Kasumi-1 (cell line): ENCODE measurements at places on chromosomes 12 and 14.

GRCh38 chr14:27096091-27096490, 498.3 kb upstream of the NOVA1 start:
- DNase-seq = no peak

DNA sequence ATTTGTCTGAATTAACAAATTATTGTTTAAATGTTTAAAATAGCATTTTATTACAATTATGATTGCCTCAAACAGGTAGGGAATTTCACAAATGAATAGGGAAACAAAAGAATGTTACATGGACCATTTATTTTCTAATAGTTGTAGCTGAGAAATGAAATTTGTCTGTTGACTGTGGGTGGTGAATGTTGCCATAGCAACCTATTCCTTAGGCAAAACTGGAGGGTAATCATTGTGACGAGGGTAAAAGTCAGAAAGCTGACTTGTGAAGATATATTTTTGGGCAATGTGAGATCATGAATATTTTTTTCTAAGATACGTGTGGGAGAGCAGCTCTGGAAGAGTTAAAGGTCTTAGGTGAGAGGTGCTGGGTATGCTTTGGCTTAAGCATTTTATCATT, 24.2 kb upstream of the CLEC14A start:
- no peak for DNase-seq

GRCh38 chr14:90489916-90490719, 93.3 kb downstream of the CALM1 start:
- no peak for DNase-seq

DNA sequence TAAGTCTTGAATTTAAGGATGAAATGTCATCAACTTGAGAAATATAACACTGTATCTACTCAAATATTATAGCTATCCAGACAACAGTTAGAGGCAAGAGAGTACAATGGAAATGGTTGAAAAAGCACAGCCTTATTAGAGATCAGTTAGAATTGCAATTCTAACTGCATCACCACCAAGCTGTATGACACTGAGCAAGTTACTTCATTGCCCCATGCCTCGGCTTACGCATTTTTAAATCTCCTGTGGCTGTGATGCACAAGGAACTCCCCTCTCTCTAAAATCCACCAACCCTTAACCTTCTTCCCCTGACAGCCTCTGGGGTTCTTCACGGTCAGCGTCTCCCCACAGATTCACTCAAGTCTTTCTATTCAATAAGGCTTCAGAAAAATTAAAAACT, 75.1 kb downstream of the MED13L start:
- DNase-seq = no peak

- peak; percentile 75 for DNase-seq
Measured at GRCh38 chr14:90235179-90235976, 21.0 kb upstream of the PSMC1 start.

DNA sequence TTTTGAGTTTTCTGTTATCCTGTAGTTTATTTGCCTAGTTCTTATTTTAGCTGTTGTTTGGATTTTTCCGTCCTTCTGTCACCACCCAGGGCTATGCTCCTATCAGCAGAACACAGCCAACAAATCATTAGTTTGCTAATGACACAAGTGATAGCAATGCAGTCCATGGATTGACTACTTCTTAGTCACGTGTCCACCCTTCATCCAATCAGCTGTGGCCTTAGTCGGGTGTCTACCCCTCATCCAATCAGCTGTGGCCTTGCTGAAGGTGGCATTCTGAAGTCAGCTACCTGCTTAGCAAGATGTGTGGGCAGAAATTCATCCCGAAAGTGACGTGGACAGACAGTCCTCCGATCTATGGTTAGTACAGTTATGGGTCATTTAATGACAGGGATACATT, 182.3 kb downstream of the GALC start:
- no peak for DNase-seq

GRCh38 chr12:108832730-108833354, 24.5 kb downstream of the SSH1 start:
- no peak for DNase-seq

DNA sequence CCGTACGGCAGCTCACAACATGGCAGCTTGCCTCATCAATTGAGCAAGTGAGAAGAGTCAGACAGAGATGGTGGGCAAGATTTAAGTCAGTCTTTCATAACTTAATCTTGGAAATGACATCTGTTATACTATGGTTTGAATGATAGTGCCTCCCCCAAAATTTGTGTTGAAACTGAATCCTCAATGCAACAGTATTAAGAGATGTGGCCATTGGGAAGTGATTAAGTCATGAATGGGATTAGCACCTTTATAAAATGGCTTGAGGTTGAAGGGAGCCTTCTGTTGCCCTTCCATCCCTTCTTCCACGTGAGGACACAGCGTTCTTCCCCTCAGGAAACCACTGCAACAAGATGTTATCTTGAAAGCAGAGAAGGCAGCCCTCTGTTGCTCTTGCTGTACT, 124.2 kb downstream of the C12orf75 start:
- no peak for DNase-seq

- DNase-seq = no peak
Measured at GRCh38 chr12:110725267-110725666, 17.4 kb downstream of the PPP1CC start.

DNA sequence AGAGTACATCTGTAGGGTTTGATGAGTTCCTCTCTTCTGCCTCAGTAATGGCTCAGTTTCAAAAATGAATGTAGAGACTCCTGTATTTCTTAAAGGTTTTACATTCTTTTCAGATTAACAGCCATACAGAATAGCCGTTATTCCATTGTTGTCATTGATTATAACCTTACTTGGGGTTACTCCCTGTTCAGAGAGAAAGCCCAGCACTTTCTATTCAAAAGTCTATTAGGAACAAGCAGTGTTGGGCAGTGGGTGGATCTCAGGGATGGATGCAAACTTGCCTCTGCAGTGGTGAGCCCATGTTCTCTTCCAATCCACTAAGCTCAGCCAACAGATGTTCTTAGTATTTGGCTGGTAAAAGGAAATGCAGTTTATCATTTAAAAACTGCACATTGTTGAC, 342.6 kb upstream of the E2F7 start:
- DNase-seq = no peak

GRCh38 chr12:75545636-75546035, 34.2 kb upstream of the KRR1 start:
- no peak for DNase-seq

DNA sequence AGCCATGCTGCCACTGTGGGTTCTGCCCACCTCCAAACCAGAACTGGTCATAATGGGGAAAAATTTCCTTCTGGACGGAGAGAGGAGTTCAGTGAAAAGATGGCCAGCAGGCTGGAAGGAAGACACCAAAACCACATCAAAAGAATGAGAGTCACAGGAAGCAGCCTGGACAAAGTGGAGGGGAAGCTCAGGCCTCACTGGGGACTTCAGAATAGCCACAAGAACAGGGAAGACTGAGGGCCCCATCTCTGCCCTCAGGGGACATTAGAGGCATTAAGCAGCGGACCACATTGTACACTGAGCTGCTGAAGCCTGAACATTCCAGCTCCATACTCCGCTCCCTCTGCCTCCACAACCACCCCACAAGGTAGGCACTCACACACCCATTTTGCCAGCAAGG, 119.6 kb upstream of the COCH start:
- no peak for DNase-seq

DNA sequence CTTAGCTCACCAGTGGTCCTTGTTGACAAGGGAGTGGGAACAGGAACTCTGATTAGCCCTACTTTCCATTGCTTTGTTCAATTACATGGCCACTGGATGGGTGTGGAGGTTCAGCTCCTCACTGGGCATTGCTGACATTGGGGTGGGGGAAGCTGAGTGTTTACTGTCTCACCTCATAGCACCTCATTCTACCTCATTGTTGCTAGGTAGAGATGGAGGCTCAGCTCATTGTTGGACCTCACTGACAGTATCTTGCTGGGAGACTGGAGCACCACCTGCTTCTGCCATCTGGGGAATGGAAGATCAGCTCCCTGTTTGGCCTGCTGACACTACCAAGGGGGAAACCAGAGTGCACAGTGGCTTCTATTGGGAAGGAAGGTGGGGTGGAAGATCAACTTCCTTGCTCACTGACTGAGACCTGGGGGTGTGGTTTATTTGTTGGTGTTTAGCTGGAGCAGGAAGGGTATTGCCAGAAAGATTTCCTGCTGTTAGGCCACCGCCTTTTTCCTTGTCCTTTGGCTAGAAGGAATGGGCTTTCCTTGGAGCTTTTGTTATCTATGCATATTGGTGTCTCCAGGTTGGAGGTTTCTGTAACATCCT, 1.3 kb upstream of the OR4E2 start:
- no peak for DNase-seq

DNA sequence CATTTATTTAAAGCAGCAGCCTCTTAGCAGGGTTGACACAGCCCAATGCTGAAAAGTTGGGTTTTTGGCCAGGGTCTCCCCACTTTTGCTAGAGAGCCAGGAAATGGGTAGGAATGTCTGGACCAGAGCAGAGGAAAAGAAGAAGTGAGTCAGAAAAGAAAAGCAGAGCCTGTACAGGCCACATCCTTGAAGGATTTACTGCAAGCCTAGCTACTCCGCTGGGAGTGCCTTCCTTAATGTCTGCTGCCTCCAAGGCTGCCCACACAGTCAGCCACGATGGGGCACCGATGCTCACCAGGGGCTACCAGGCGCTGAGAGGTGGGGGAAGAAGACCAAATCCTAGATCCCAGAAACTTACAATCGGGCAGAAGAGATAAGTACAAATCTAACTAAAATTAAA, 139.2 kb downstream of the C12orf75 start:
- DNase-seq = no peak

DNA sequence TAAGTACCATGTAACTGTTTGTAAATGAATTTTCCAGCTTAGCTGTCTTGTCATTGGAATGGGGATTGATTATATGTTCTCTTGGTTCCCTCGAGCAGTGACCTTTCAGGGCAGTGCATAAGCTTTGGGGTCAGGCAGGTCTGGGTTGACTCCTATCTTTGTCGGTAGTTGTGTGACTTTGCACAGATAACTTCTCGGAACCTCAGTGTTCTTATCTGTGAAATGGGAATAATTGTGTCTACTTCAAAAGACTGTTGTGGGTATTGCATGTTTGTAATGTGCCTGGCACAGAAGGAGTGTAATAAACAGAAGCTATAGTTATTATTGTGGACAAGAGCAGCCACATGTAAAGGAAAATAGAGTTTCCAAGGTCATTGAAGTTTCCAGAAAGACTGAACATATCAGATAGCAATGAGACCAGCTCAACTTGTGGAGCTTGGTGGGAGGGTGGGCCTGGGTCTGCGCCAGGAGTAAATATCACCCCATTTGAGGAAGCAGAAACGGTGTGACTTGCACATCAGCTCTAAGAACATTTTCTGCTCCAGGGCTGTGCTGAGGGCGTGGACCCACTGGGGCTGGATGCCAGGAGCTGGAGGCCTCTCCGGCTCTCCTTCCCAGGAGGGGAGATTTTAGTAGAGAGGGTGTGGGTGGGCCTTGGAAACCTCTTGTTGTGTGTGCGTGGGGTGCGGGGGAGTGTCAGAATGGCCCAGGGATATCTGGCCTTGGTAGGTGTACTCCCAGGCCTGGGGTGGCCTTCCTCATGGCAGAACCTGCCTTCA, 19.7 kb downstream of the FOS start:
- peak; percentile 47 for DNase-seq

GRCh38 chr14:61525293-61526011, 169.9 kb upstream of the HIF1A start:
- peak; percentile 14 for DNase-seq

DNA sequence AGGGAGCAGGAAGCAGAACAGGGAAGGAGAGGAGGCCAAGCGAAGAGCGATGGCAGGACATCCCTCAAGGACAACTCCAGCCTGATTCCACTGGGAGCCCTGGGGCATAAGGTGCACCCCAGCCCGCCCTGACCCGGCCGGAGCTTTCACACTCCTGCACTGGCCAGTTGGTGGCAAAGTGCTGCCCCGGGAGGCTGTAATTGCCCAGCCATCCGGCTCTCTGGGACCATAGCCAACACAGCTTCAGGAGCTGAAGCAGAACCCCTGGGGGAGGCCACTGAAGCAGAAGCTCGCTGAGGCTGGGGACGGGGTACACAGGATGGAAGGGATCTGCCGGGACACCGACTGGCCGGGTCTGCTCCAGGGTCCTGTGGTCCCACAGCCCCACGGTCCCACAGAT, 41.9 kb upstream of the BEGAIN start:
- DNase-seq = no peak

DNA sequence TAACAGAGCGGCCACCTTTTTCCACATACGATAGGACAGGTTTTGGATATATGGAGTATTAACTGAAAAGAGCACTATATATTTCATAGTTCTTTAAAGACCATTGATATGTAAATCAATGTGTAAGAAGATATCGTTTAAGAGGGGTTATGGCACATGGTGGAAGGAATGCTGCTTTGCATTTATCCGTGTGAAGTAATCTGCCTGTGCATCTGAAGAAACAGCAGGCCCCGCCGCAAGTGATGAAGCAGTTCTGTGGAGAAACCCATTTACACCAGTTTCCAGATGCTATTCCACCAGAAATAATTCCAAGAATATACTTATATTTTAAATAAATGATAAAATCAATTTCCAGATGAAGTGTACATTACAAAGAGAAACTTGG, 72.4 kb downstream of the BICD1 start:
- DNase-seq = no peak

DNA sequence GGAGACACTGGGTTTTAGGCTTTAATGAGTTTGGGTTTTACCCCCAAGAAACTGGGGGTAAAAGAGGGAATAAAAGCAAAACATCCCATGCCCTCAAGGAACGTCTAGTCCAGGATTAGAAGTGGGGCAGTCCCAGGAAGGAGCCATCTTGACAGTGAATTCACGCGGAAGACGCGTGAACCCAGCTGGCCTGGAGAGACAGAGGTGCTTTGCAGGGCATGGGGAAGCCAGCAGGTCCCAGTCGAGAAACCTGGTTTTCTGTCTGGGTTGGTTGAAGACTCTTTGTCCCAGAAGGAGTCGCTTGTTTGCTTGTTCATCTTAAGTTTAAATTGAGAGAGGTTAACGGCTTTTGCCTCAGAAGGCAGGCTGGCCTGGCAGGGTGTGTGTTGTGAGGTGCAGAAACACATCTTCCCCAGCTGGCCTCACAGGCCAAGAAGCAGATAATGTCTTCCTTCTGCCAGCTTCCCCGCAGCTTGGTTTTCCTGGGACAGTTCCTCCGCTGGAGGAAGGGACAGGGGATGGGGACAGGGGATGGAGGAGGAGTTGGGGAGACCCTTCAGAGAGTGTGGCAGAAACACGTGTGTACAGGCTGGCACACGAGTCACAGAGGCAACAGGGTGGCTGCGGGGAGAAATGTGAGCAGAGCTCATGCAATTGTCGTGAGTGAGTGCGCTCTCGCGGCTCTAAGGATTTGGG, 18.5 kb upstream of the CD9 start:
- no peak for DNase-seq

- no peak for DNase-seq
Measured at GRCh38 chr12:45012749-45013148, 38.1 kb downstream of the DBX2 start.

GRCh38 chr12:8564656-8565055, 24.0 kb upstream of the CLEC4E start:
- DNase-seq = no peak

GRCh38 chr14:37263656-37264236, 66.0 kb downstream of the MIPOL1 start:
- no peak for DNase-seq

GRCh38 chr14:78530078-78530477, 359.9 kb downstream of the NRXN3 start:
- DNase-seq = peak; percentile 49
